T-cell (primary cell): ENCODE measurements at places on chromosomes 11 and 22.

DNA sequence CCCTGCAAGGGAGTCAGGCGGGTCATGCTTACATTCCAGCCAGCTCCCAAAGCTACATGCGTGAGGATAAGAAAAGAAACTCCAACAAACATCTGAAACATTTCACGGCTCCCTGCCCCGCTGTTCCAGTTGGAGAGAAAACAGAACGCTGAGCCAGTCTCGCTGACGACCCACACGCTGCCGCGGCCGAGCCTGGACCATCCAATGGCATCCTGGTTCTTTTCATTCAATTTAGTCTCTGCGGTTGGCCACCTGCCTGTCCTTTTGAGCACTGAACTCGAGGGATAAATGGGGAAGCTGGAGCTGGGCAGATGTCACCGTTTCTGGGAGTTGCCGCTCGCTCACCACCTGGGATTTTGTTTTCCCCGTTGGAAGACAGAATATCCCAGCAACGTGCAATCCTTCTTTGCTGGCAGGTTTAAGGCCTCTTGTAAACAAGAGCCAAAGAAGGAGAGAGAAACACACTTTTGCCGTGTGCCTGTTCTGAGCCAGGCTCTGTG, 45.3 kb upstream of the SHISAL1 start:
- DNase-seq = no peak

DNA sequence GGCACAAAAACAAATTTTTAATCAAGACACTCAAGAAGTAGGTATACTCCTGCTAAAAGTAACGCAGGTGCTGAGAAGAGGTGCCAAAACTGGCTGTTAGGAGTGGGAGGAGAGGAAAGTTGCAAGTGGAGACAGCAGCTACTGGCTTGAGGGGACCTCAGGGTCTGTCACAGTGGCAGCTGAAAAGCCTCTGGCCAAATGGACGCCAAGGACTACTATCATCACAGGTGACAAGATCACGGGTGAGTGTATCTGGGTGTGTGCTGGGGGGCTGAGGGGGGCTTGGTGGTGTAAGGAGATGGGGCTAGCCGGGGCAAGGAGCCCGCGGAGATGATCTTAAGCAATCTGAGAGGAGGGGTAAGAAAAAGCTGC, 687 bp downstream of the ZNF202 start:
- DNase-seq = no peak

DNA sequence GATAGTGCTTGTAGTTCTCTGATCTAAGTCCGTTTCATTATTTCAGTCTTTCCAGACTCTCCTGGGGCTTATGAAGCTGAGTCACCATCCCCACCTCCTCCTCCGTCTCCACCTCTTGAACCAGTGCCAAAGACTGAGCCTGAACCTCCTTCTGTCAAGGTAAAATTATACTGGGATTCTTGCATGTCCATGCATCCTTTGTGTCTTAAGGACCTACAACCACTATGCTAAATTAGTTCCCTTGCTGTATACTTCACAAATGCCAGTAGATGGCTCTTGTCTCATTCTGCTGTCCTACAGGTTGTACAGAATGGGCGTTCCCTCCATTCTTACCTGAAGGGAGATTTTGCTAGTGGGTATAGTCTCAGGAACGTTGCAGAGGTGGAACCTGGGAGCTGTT, 42.2 kb downstream of the POLD3 start:
- DNase-seq = no peak

DNA sequence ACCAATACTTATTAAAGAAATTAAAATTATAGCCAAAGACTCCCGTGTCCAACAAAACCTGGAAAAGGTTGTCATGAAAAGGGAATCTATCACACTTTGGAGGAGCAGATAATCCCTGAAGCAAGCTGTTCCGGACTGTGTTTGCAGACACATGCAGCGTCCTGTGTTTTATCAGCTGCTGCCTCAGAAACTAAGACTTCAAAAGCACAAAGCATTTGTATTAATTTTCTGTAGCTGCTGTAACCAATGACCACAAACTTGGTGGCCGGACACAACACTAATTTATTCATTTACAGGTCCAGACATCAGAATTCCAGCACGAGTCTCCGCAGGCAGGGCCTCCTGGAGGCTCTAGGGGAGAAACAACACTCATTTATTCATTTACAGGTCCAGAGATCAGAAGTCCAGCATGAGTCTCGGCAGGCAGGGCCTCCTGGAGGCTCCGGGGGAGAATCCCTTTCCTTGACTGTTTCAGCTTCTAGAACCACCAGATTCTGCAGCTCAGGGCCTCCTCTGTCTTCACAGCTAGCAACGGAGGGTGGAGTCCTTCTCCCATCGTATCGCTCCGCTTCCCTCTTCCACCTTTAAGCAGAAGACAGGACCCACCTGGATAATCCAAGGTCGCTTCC, 465.3 kb downstream of the BRD1 start:
- DNase-seq = no peak

GRCh38 chr11:67538823-67539505, 15.7 kb upstream of the CABP2 start:
- DNase-seq = no peak
